ENCODE measurements at places on chromosomes 7 and 10. TPM values are rescaled to one million over a fixed set of nuclear protein-coding genes. Genes with fewer than 3 reads are reported as not detected.

DNAH11 gene
- total RNA-seq: under 0.01 TPM

CNNM2 gene
- 6.4 TPM for total RNA-seq

GPR146 gene
- 0.83 TPM for total RNA-seq

CASP7 gene
- 20.3 TPM for total RNA-seq

PLXDC2 gene
- 6.1 TPM for total RNA-seq

CALHM1 gene
- total RNA-seq: not detected

MKI67 gene
- total RNA-seq: 36.4 TPM

LBX1 gene
- total RNA-seq: not detected

ADAMTS14 gene
- under 0.01 TPM for total RNA-seq

- no peak for DNase-seq
Observed at GRCh38 chr10:88119160-88119559, 255.7 kb downstream of the PTEN start.

- DNase-seq: no peak
Observed at GRCh38 chr10:56135828-56136227, 225.2 kb downstream of the ZWINT start.

GRCh38 chr7:114832906-114833595 is 88.8 kb upstream of the MDFIC start:
- no peak for DNase-seq

DNA sequence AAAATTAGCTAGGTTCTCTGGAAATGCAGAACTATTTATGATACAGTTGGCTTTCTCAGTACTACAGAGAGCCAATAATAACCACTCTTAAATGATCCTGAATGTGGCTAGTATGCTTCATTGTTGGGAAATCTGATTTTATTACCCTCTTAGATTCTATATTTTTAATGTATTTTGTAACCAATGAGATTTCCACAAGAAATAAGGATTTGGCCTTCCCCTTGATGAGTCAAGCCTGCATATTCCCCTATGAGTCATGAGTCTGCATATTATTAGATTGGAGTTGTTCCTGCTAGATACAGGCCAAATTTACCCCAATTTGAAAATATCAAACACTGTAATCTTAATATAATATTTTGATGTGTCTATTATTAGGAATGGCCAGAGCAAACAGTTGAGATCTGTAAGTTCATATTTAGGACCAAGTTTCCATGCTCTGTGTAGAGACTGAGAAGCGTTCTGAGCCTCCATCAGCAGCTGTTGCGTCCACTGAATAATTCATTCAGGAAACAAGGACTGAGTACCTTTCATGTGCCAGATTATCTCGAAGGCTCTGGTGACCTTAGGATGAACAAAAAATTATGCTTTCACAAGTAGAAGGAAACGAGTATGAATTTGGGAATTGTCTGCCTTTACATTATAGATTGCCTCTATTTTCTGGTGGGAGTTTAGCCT is 793.4 kb downstream of the NRG3 start:
- DNase-seq: no peak

- peak; percentile 46 for DNase-seq
Observed at GRCh38 chr7:977326-978048, 2.1 kb upstream of the COX19 start.

DNA sequence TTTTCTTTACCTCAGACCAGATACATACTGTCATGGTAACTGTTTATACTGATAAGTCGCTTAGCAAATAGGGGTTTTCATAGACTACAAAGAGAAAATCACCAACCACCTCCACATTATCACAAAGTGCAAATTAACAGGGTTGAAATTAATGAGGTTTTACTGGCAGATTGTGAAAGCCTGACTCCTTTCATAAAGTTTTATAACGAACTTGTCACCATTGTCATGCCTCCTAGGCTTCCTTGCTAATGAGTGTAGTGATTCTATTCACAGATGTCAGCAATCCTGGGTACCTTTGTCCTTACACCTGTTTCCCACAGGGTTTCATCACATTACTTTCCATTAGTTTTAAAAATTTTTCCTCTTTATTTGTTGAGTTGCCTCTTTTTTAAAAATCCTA is 142.3 kb upstream of the PTN start:
- DNase-seq: no peak

GRCh38 chr7:127338122-127338521 is 54.4 kb downstream of the ZNF800 start:
- DNase-seq: no peak

DNA sequence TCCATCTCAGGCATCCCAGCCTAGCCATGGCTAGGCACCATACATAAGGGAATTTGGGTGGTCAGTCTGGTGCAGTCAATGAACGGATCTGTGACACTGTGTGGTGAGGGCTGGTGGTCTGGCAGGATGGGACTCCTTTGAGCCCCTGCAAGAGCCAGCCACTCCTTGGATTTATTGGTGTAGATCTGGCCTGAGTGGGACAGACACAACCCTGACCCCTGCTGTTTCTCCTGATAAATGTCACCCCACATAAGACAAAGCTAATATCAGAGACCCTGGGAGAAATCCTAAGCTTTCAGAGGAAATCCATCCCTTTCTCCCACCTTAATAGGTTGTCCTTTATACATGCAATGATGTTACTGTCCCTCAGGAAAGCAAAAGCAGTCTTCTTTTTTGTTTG is 2.3 kb downstream of the FBXO24 start:
- DNase-seq: peak; percentile 20

DNA sequence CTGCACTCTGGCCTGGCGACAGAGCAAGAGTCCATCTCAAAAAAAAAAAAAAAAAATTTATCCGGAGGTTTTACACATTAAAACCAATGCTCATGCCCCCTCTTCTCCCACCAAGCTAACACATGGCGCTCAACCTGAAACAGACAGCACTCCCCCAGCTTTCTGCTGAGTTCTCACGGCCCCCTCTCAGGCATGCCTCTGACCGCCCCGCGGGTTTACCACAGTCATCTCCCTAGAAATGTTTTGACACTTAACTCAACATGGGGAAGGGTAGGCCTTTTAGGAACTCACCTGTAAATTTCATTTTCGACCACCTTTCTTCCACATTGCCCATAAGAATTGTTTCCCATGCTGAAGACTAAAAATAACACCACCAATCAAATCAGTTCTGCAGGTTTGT is 9.3 kb downstream of the RCC1L start:
- no peak for DNase-seq

DNA sequence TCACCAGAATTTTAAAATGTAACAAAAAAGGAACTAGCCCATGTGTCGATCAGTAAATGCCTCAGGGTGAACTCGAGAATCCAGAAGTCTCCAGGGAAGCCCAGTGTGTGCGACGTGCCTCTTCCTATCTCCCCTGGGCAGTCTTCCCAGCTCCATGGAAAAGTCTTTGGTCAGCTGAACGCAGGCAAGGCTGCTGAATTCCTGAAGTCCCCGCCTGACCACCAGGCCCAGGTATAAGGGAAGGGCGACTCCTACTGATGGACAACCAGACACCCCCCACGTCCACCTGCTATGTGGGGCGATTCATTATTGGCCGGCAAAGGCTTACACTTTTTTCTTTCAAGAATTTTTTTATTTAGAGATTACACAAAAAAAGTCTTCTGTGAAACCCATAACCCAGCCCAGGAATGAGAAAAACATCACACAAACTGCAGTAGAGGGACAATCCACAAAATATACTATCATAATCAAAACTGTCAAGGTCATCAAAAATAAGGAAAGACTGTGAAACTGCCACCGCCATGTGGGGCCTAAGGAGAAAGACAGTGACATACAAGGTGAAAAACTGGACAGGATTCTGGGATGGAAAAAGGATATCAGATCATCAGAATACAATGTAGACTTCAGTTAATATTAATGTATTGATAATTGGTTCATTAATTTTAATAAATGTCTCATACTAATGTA is 93.5 kb downstream of the CTBP2 start:
- DNase-seq: no peak

DNA sequence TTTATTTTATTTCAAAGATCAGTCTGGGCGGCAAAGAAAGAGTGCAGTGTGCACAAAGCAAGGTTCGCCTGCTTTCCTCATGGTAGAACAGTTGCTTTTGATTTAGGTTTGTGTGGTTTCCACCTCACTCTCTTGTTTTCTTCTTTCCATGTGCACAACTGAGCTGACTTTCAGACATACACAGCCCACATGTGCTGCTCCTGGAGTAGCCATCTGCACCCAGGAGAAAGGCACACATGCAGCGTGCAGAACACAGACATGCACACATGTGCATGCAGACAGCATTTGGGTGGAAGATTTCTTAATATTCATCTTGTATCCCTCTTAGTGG is 302.1 kb downstream of the FZD1 start:
- DNase-seq: no peak

DNA sequence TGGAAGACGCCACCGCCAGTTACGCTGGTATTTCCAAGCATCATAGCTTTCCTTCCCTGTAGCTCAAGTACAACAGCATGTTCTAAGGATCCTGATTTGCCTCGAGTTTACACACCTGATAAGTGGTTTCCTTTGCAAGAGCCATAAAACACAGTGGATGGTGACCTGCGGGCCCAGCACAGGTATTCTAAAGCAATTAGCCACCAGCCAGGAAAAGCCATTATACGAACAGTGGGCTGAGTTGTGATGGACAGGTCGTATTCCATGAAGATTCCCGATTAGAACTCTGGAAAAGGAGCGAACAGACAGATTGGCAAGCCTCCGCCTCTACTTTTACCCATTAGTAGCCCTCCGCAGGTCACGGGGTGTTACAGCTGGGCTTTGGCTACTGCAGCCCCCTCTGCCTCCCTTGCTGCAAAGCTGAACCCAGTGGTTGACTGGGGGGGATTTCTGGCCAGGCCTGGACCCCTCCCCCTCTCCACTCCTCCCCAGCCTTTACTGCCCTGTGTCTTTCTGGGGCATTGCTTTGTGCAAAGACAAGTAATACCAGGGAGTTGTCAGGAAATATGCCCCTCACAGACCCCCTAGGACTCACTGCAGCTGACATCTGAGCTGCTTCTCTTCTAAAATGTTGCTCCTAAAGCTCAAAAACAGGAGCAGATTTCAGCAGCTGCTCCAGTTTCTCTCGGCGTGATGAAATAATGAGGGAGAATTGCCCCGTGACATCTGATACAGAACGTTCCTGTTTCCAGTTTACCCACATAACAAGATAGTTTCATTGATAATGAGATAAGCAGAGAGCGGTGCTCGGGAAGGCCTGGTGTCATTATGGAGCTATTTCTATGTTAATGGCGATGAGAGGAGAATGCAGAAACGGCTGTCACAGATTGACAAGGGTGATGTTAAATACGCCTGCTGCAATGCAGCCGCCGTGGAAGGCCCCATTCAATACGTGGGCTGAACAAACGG is 214.4 kb downstream of the CCSER2 start:
- DNase-seq: no peak

DNA sequence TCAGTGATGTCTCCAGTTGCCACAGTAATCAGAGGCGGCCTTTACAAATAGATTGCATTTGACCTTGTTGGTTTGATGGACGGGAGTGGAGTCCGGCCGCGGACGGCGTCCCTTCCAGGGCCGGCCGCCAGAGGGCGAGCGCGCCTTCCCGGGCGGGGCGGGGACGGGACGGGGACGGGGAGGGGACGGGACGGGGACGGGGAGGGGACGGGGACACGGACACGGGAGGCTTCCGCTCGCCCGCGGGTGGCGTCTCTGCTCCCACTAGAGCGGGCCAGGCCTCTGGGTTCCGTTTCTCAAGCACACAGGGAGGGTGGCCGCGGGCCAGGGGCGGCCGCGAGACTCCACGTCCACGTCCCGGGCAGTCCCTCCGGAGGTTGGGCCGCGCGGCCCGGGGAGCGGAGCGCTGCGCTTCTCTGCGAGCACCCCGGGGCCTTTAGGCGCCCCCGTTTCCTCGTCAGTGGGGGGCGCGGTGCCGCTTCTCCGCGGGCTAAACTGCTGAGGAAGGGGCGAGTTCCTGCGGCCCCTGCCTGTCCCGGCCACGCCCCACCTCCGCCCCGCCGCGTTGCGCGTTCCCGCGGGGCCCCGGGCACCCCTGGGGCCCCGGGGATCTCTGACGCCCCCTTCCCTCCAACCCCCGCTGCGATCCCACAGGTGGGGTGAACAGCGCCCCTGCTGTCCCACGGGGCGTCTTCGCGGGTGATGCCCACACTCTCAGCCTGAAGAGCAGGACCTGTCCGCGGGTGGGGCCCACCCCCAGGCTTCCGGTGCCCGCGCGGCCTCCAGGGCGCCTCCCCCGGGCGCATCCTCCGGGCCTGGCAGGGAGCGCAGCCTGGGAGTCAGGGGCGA is 84.2 kb upstream of the MKI67 start:
- DNase-seq: no peak
